NCI-H1105 (cell line): ENCODE measurements at places on chromosomes 3 and 15.

DNA sequence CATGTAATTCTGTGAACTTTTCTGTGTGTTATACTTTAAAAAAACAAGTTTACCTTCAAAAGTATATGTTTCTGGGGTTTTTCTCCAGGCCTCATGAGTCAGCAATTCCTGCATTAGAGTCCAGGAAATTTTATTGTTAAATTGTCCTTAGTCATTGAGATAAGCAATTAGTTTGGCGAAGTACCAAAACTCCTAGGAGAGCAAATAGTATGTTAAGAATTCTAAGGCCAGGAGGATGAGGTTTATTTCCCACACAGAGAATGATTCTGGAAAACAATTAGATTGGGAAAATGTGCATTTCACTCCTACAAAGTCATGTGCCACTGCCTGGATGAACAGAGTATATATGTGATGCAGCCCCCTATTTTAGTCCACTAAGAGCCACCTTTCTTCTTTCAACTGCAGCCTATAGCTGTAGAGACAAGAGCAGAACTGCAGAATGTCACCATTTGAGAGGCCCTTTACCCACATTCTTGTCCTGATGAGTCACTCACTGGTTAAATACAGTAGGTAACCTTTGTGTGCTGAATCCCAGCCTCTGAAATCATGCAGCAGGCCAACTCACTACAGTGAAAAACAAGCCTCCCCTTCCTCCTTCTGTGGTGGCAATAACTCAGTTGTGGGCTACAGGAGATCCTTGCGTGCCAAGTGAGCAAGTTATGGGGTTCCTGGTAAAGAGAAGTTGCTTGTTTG is 452.8 kb upstream of the THBS1 start:
- no peak for DNase-seq

DNA sequence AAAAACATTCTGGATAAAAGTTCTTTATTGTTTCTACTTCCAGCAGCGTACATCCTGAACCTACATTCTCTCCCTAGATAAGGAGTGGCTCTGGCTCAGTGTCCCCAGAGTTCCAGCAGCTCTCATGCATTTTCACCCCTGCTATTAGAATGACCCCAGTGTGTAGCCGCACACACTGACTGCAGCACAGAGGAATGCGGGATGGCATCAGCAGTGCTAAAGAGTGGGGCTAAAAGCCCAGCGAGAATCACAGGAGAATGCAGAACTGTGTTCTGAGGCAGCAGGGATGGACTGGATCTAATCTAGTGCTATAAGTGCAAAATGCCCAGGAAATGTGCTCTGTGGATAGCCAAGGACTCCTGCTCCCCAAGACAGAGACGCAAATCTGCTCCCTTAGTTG is 66.4 kb upstream of the TJP1 start:
- DNase-seq, result no peak

DNA sequence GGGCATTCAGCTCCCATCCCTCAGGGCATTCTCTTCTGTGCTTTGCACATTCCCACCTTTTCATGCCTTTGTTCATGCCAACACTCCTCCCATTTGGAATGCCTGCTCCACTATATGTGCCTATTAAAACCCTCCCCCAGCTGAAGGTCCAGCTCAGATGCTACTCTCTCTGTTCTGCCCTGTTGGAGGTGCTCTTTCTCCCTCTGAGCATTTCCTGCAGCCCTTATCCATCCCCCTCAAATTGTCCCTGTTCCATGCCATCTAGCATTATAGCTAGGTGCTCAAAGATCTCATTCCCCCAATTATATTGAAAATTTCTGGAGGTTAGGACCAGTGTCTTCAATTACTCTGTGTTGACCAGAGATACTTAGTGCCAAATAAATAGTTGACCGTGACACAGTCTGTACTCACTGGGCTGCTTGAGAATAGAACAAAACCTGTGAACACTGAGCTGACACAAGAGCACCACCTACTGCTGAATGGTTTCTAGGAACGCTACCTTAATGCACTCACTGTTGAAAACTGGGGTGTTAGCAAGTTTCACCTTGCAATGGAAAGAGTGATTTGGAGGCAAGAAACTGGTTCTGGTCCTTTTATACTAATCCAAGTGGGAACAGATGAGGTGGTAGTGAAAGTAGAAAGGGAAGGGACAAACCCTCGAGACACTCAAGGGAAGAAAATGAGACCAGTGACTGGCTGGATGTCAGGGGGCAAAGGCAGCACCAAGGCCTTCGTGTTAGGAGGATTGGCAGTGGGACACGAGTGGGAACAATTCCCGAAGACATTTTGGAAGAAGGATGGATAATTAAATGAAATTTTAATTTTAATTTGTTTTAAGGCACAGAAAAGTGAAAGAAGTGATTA is 289.8 kb upstream of the ROPN1 start:
- DNase-seq, result peak; percentile 41

GRCh38 chr3:118817748-118818165 is 216.9 kb downstream of the IGSF11 start:
- DNase-seq, result peak; percentile 72

GRCh38 chr3:49602877-49603411 is 48.7 kb downstream of the BSN start:
- DNase-seq, result no peak

DNA sequence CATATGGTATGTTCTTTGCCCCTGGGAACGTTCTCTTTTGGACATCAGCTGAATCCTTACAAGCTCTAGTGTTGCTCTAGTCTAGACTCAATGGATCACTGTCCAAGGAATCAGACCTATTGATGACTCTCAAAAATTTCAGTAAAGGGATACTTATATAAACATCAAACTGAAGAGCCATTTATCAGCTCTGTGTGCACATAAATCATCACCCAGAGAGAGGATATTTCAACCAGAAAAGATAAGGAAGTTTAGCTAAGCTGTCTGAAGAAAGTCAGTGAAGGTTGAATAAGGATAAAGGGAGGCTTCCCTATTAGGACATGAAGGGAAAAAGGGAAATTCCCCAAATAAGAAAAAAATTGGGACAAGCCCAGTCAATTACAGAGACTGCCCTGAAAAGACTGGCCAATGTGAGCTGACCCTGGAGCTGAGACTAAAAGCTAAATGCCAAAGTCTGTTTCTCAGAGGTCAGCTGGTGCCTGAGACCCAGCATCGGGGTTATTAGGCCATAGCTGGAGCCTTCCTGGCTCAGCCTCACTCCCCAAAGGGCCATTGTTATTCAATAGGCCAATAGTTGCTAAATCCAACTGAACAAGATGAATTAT is 424.1 kb upstream of the THBS1 start:
- DNase-seq, result no peak

DNA sequence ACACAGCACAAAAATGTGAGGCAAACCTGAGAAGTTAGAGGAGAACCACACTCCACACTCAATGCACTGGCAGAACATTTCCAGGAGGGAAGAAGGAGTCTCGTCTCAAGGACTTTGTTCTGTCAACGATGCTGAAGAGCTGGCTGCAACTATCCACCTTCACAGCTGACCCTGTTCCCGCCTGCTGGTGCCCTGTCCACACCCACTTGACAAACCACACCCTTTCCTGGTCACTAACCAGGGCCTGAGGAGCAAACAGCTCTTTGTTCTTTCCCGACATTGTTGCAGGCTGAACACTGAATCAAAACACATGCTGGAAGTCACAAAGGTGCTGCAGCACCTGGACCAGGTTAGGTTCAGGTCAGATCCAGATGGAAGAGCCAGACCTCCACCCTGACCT is 92.6 kb upstream of the ARRDC4 start:
- DNase-seq, result no peak

GRCh38 chr15:52730173-52730572 is 51.0 kb upstream of the ATOSA start:
- no peak for DNase-seq

- DNase-seq, result no peak
These were observed 281.3 kb downstream of the LPP start for GRCh38 chr3:188435266-188435665.

DNA sequence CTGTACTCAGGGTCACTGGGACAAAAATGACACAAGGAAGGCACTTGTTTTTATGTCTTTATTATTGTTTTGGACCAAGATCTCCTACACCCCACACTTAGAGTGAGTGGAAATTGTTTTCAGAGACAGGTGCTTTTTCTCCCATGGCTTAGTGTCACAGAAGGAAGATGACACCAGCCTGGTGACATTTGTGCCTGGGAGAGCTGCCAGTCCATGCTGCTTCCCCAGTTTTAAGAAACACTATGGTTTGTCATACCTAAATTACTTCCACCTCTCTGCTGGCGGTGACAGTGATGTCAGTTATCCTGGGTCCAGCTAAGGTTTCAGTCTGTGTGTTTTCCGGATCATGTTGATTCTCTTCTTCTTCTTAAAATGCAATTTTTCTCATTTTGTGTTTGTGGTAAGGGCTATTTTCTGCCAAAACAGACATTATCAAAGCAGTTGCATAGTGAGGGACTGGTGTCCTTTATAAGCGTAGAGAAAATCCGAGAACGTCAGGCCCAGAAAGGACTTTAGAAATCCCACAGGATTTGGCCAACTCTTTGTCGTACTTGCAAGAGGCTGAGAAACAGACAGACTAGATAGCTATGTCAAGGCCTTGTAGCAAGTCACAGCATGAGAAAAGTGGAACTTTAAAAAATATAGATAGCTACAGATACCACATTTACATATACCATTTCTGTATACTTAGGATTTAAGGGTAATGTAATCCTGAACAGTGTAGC is 149.5 kb downstream of the TP63 start:
- DNase-seq, result no peak

DNA sequence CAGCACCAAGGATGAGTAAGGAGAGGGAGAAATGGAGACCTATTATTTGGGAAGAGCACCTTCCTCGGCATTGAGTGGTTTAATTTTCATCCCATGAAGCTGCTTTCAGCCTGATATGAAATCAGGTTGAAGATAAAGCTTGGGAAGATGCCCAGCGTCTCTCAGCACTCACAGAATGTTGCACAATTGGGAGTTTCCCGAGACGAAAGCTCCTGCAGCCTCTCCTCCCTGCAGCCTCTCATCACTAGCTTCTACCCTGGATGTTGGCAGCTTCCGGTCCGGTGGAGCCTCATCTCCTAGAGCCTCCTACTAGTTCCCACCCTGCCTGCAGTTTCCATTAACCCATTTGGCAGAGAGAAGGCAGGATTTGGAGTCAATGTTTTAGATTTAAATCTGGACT is 40.3 kb downstream of the EDEM1 start:
- DNase-seq, result no peak

DNA sequence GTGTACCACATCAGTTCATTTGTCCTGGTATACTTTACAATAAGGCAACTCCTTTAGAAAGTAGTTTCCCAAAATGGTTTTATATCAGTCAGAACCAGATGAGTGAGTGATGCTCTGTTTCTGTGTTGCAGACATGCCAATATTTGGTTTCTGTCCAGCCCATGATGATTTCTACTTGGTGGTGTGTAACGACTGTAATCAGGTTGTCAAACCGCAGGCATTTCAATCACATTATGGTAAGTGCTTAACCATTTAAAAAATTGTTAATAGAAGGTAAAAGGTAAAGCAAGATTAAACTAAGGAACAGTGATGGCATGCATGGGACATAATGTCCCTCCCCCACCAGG is 40.0 kb upstream of the SCAANT1 start:
- DNase-seq, result no peak

DNA sequence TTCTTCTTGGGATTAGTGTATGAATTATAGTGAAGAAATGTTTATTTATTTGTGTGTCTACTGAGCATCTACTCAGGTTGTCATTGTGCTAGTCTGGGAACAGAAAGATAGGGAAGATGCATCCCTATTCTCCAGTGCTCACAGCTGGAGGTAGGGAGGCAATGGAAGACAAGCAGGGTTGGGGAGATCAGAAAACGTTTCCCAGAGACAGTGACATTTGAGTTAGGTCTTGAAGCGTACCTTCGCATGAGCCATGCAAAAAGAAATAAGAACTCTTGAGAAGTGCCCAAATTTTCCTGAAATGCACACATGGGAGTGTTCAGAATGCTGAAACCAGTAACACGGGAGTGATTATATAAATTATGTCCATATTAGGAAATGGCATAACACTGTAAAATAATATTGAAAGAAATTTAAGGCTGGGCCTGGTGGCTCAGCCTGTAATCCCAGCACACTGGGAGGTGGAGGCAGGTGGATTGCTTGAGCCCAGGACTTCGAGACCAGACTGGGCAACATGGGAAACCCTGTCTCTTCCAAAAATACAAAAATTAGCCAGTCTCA is 5.3 kb upstream of the CEMIP start:
- no peak for DNase-seq

DNA sequence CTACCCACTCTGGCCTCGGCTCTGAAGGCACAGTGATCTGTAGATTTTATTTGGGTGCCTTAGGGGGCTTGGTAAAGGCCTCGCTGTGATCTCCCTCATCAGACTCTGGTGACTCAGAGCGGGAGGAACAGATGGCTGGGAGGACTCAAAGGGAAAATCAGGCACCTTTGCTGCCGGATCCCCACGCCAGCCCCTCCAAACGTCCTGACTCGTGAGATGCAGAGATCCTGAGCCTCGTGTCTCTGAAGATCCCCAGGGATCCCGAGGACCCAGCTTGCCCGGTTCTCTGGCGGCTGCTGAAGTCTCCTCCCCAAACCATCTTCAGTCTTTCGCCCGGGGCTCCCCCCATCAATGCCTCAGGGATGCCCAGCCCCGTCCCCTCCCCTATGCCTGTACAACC is 32.8 kb downstream of the MUC20 start:
- DNase-seq, result no peak

GRCh38 chr3:45873638-45874037 is 12.7 kb upstream of the CCR9 start:
- DNase-seq, result no peak

GRCh38 chr3:43372809-43373559 is 86.6 kb downstream of the SNRK start:
- no peak for DNase-seq

DNA sequence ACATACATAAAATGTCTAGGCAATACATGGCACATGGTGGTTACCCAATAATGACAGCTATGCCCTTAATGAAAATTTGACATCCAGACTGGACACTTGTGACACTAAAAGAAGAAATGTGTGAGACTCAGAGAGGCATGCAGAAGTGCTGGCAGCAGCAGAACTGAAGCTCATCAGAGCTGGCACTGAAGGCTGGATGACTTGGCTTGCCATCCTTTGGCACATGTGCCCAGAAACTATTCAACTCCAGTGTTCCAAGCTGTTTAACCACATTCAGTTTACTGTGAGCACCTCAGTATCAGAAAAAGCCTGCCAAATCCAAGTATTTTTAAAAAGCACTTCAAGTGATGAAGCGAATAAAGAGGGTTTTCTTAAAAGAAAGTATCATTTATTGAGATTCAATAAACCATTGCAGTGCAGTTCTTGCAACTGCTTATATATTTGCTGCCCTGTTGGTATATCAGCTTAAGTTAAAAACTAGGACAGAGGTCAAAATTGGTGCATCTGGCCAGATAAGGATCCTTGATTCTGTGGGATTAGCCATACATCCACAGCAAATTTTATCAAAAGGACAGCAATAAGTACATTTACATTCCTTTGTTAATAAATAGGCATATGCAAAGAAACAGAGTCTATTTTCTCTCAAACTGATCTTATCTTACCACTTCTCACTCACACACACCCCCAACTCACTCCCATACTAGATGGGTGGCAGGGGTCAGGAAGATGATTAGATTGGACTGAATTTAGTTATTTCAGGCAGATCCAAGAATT is 15.8 kb downstream of the IGSF11 start:
- DNase-seq, result no peak
